Foreskin keratinocyte (primary cell): ENCODE measurements at places on chromosomes 3 and 15. TPM values are rescaled to one million over a fixed set of nuclear protein-coding genes. Genes with fewer than 3 reads are reported as not detected.

The CCNB2 gene
- total RNA-seq, result 62.5 and 73.1 TPM in 2 replicates

The SERPINI2 gene
- not detected in 2 replicates for total RNA-seq

The THSD4 gene
- 44.0 and 56.5 TPM in 2 replicates for total RNA-seq

DNA sequence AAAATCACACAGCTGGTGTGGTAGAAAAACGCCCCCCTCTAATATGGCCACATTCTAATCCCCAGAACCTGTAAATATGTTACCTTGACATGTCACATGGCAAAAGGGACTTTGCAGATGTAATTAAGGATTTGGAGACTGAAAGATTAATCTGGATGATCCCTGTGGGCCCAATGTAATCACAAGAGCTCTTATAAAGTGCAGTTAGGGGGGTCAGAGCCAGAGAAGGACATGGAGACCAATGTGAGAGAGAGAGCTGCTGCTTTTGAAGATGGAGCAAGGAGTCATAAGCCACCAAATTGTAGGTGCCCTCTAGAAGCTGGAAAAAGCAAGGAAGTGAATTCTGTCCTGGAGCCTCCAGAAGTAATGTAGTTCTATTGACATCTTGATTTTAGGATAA lies 152.6 kb downstream of the PEX5L start:
- no peak for DNase-seq

DNA sequence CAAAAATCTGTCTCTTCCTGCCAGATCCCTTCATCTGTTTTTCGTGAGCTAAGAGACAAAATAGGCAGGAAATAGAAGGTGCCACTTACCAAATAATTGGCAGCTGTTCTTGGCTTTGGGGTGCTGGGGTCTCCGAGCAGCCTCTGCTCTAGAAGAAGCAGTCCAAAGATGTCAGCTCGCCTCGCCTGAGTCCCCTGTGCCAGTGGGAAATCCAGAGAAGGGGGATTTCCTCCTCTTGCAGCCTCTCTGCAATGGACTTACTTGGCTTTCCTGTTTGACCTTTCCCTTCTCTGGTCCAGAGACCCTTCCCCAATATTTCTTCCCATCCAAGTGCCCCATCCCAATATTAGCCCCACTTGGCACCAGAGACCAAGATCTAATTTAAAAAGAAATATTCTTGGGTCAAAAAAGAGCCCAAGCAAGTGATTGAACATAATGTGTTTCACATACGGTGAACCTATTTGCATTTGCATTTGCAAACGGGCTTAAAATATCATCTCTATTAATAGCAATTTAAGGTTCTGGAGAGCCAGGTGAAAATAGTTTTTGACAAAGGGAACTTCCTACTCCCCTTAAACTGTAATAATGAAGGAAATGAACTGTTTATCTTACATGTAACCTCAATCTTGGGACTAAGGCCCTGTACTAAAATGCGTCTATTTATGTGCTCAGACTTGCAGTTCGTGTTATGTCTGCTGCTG lies 23.2 kb downstream of the CD86 start:
- no peak for DNase-seq

DNA sequence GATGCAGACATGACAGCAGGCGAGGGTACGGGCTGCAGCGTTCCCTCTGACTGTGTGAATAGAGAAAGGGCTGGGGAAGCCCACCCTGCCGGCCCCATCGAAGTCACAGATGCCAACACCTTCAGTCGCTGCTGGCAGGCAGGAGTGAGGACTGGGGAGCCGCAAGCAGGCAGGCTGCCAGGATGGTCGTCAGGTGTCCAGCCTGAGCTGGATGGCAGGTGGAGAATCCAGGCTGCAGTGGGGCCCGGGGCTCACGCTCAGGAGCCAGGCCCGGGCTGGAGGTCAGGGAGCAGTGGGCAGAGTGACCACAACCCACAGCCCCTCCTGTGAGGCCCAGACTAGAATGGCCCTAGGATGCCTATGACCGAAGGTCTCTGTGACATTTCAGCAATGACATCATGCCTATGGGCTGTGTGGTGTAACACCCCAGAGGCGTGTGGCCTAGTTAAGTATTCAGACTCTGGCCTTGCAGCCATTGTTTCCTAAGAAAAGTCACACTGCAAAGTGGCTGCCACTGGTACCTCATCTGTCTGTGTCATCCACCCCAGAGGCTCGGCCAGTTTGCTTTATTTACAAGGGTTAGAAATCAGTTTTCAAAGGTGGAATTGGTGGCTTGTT lies 15.7 kb downstream of the PRR23E start:
- no peak for DNase-seq

DNA sequence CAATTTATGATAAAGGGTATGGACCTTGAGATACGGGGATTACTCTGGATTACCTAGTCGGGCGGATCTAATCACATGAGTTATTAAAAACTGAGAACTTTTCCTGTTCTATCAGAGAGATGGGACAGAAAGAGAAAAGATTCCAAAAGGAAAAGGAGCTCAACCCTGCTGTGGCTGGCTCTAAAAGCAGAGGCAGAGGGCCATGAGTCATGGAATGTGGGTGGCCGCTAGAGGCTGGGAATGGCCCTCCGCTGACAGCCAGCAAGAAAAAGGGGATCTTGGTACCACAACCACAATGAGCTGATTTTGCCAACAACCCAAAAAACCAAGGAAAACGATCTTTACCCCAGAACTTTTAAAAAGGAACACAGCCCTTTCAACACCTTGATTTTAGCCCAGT lies 210.0 kb downstream of the MAGI1 start:
- no peak for DNase-seq

- DNase-seq, result no peak
These were observed 96.3 kb downstream of the PCCB start for GRCh38 chr3:136346486-136346885.

GRCh38 chr15:90031231-90031791 lies 30.2 kb downstream of the ZNF710 start:
- no peak for DNase-seq

DNA sequence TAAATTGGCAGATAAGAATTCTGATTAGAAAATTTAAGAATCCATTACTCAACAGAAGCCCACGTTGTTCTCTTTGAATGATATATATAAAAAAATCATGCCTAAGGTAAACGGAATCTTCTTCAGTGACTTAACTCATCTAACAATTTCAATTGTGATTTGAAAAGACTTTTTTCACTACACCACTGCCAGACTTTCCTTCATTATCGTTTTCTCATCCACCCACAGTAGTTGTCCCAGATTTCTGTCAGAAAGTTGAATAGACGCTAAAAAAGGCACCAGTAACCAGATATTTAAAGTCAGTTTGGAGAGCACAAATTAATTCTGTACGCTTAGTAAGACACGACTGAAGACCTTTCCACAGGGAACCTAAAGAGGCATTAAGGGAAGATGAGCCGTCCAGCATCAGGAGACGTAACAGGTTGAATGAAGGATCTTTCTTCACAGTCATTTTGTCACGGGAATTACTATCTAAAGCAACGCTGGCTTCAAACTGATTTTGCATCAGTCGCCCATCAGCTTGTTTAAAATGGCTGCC lies 1.3 kb downstream of the HIGD1A start:
- DNase-seq, result no peak
